ENCODE measurements at places on chromosomes 7 and 10. TPM values are rescaled to one million over a fixed set of nuclear protein-coding genes. Genes with fewer than 3 reads are reported as not detected.

DNA sequence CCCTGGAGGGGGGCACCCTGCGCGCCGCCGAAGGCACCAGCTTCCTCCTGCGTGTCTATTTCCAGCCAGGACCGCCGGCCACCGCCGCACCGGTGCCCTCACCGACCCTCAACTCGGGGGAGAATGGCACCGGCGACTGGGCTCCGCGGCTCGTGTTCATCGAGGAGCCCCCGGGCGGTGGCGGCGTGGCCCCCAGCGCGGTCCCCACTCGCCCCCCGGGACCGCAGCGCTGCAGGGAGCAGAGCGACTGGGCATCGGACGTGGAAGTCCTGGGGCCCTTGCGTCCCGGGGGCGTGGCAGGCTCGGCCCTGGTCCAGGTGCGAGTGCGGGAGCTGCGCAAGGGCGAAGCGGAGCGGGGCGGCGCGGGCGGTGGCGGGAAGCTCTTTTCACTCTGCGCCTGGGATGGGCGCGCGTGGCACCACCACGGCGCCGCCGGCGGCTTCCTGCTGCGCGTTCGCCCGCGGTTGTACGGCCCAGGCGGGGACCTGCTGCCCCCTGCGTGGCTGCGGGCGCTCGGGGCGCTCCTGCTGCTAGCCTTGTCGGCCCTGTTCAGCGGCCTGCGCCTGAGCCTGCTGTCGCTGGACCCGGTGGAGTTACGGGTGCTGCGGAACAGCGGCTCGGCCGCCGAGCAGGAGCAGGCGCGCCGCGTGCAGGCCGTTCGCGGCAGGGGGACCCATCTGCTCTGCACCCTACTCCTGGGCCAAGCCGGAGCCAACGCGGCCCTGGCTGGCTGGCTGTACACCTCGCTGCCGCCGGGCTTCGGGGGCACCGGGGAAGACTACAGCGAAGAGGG is 594 bp downstream of the CNNM1 start:
- peaks cover 12% of the 10 kb centered on the region for H3K27me3 ChIP-seq
- no peaks in the 10 kb centered on the region for H3K36me3 ChIP-seq
- no peak overlapping the region for H3K4me3 ChIP-seq
- DNase-seq = no peak
- H3K4me1 ChIP-seq = peaks cover 6% of the 10 kb centered on the region

DNA sequence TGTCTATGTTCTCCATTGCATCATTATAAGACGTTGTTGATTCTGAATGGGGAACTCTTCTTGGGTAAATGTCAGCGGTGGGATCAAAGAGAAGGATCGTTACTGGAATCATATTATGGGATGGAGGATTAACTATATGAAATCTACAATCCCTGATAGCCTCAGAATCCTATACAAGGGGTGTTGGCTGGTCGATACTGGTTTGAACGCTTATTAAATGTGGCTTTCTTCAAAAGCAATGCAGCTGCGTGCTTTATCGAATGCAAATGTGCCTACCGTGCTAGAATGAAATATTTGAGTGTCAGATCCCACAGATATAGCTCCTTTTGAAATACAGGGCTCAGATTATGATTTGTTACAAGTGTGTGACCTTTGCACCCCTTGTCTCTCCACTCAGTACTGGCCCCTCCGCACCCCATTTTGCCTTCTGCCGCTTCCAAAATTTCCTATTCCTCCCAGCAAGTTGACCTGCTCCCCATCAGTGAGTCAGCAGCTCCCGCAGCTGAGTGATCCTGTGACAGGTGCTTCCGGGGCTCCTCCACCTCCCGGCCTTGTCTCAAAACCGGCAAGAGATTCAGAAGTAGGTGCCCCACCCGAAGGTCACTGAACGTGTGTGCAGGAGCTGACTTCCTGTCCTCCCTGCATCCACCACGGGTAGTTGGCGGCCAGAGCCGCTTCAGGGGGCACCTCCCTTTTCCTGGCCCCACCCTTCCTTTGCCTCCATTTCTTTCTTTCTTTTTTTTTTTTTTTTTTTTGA is 76.6 kb downstream of the PTPRE start:
- no peak overlapping the region for H3K27ac ChIP-seq
- no peak overlapping the region for H3K4me3 ChIP-seq
- H3K27me3 ChIP-seq = no peaks in the 10 kb centered on the region
- DNase-seq = no peak
- peaks cover 1% of the 10 kb centered on the region for H3K4me1 ChIP-seq

RAB19 gene
- total RNA-seq = 1.9 TPM

GRCh38 chr10:98258683-98259454 is 9.1 kb downstream of the LOXL4 start:
- no peaks in the 10 kb centered on the region for H3K36me3 ChIP-seq
- no peak overlapping the region for H3K27ac ChIP-seq
- H3K4me3 ChIP-seq = no peak overlapping the region
- peaks cover 24% of the 10 kb centered on the region for H3K4me1 ChIP-seq

SHTN1 gene
- total RNA-seq = 1.1 TPM

GIMAP2 gene
- 61.0 TPM for total RNA-seq

All from natural killer cell (primary cell).